NCI-H526 treated with DMSO at 0.1 percent for 48 hours (cell line): ENCODE measurements at places on chromosomes 1 and 21.

- DNase-seq, result no peak
Measured at GRCh38 chr1:70142075-70142474, 63.3 kb downstream of the LRRC40 start.

- no peak for DNase-seq
Measured at GRCh38 chr21:38675182-38675824, 130.4 kb upstream of the ETS2 start.

- DNase-seq, result no peak
Measured at GRCh38 chr1:230332061-230332460, 94.1 kb downstream of the PGBD5 start.

GRCh38 chr21:33394260-33394659 is 9.0 kb upstream of the IFNGR2 start:
- no peak for DNase-seq

GRCh38 chr1:5119366-5120234 is 465.2 kb downstream of the AJAP1 start:
- no peak for DNase-seq

DNA sequence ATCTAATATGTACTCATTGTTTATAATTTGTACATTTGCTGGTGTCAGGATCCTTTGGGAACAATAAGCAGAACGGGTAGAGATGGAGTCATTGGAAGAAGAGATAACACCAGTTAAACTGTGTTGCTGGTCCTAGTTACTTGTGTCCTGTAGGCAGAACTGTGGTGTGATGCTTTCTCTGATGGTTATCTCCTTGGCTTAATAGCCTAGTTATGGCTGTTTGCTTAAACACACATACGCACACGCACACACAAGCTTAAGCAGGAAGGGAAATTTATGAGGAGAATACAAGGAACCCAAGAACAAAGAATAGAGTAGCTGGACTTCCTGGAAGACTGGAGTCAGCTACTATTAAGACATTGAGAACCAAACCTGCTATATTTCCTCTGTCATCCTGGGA is 5.7 kb upstream of the PKN2 start:
- peak; percentile 83 for DNase-seq

GRCh38 chr1:186605762-186606350 is 74.4 kb downstream of the PTGS2 start:
- DNase-seq, result peak; percentile 78

DNA sequence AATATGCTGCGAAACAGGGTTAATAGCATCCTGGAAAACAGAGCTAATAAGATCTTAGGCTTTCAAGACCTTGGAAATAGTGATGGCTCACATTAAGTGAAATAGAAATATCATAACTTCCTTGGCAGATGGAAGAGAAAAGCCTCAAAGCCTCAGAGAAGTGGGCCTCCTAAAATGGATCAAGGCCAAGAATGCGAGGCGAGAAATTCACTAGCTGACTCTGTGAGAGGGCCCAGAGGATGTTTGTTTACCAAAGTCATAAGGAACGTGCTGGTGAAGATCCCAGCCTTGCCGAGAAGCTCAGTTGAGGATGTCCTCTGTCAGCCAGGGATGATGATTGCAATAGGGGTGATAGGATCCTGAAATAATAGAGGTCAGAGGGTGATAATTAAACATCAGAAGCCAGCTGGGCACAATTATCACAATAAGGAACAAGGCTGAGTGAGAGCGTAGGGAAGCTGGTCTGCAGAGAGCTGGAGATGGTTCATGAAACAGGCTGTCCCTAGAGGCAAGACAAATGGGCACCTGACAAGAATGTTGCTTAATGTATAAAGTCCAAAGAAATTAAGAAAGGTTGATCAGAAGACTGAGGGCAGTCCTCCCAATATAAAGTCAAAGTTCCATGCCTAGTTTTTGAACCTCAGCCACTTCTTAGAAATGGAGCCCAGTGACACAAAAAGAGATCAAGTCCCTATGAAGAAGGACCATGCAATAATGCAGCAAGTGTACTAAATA is 101.7 kb upstream of the COG2 start:
- no peak for DNase-seq

GRCh38 chr1:42996384-42996970 is 37.8 kb upstream of the SLC2A1 start:
- no peak for DNase-seq

DNA sequence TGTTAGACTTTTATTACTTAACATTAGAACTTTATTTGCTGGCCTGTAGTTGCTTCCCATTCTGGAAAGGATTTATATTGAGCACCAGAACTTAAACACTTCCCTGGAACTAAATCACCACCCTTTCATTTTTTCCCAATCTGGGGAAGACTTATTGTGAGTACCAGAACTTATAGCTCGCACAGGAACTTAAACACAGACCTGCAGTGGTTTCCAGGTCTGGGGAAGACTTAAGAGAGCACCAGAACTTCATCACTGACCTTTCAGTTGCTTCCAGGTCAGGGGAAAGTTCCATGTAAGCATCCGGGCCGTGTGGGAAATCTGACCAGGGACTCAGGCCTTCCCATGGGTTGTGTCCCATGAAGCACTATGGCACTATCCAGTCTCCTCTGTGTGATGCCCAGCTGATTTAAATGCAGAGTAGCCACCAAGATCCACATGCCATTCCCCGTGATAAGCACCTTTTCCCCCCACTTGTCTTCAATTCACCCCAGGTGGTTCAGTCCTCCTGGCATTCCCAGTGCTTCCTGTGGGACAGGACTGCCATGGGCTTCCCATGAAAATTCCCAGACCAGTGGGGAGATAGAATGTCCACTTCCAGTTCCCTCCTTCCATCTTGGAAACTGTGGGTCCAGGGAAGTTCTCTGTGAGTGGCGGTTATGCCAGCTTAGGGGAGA is 48.9 kb downstream of the C4BPA start:
- no peak for DNase-seq

DNA sequence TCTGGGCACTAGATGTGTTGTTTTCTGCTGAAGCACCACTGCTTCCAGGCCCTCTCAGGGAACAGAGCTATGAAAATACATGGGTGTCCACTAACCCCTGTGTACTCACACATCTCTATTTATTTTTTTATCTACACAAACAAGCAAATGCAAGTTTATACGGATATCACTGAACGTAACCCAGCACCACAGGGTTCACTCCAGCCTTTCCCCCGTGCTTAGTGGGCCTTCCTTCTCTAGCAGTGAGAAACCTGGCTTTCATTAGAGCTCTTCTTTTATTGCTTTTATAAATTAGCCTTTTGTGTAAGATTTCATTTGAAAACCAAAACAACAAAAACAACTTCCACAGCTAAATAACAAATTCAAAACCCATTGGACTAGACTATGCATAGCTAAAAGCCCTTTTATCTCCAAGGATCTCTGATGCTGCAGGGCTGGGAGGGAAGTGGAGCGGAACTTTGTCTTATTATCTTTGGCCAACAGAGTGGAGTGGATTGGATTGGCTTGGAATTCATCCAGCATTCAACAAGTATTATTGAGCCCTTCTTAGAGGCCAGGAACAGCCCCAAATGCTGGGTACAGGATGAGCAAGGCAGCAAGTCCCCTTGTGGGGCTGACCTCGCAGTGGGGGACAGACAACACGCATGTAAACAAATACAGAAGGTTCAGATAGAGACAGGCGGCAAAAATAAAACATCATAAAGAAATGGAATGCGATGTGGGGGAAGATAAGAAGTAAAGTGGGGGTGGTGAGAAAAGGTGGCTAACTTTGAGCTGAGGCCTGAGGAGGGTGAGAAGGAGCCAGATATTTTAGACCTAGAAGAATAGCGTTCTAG is 371.8 kb upstream of the POU3F1 start:
- DNase-seq, result no peak

DNA sequence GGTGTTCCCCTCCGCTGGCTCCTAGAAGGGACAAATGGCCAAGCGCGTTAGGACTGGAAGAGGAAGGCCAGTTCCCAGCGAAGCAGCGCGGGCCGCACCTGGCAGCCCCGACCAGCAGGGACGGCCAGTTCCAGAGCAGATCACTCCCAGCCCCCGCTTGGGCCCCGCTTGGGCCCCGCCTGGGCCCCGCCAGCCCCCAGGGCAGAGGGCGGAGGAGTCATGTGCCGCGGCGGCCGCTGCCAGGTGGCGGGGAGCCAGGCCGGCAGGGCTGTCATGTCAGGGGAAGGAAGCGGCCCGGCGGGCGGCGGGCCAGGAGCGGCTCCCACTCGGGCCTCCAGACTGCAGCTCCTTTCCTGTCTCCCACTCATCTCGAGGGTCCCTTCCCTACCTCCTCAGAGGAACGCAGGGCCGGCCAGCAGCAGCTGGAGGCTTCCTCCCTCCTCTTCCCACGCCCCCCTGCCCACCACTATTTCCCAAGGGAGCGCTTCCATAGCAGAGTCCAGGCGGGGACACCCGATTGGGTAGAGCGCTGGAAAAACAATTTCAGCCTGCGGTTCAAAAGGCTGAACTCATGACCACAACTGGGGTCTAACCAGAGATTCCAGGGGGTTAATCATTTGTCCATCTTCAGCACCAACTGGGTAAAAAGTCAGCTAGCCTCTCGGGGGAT is 16.5 kb downstream of the ZNF697 start:
- peak; percentile 62 for DNase-seq

GRCh38 chr1:197553281-197553680 is 222.0 kb downstream of the DENND1B start:
- DNase-seq, result no peak

- no peak for DNase-seq
Measured at GRCh38 chr1:13737398-13737797, 37.4 kb downstream of the PRDM2 start.

DNA sequence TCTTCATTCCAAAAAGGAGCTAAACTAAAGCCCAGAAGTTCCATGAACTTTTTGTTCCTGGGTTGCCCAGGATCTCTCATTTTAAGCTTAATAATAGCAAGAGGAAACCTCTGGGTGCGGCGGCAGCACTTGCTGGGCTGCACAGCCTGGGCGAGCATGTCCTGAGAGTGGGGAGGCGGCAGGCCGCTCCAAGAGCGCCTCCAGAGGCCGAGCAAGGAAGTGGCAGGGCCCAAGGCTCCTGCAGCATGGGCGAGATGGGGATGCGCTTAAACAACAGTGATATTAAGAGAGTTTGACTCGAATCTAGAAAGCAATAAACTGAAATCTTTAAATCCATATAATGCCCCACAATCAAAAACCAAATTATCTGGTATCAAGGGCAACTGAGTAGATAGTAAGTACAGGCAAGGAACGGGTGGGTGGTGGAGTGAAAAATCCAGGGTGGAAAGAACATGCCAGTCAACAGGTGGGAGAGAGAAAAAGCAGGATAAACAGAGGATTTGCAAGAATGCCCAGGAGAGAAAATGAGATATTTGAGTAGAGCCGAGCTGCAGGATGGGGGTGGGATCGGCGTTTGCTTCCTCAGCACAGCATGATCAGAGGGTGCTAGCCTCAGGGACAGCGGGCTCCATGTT is 14.1 kb upstream of the TNR start:
- no peak for DNase-seq

DNA sequence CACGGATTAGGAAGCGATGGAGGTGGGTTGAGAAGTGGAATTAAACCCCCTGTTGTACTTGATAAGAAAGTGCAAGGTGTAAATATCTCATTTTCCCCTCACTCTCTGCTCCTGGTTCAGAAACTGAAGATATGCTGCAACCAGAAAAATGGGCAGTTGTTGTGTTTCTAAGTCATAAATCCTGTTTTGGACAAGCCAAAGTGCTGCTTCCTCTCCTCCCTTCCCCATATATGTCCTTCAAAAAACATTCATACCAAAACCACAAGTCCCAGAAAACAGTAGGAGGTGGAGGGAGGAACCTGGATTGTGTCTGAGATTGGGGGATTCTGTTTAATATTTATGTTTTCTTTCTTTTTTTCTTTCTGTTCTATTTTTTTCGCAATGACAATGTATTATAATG is 13.6 kb upstream of the ZNF362 start:
- DNase-seq, result no peak

- DNase-seq, result no peak
Measured at GRCh38 chr1:48675251-48675650, 101.4 kb downstream of the BEND5 start.

GRCh38 chr1:172402878-172403569 is 17.5 kb upstream of the C1orf105 start:
- no peak for DNase-seq

GRCh38 chr1:61141288-61142042 is 59.1 kb downstream of the NFIA start:
- DNase-seq, result no peak

DNA sequence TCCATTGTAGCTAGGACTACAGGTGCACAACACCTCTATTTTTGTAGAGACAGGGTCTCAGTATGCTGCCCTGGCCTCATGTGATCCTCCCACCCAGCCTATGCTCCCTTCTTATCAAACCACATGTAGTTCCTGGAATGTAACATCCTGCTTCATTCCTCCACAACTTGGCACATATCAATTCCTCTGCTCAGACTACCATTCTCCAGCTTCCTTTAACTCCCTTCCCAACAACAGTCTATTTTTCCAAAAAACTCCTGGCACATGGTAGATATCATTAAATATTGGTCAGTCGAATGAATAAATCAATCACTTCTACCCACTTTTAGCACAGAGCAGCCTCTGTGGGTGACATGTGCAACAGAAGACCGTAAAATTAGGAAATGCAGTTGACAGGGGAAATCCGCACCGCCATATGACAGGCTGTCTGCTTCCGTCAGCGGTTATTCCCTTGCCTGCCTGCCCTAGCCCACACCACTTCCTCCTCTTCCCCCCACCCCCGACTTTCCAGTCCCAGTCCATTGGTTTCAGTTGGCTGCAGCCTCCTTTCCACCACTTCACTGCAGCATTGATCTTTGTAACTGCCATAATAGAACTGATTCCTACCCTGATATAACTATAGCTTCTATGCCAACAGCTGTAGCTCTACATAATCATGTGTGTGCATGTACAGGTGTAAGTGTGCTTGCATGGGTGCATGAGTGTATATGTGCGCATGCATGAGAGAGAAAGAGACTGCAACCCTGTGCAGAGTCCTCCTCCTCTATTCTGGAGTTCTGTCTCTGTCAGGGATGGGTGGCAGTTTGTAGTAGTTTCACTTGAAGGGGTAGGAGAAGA is 6.8 kb upstream of the AKR1A1 start:
- no peak for DNase-seq

DNA sequence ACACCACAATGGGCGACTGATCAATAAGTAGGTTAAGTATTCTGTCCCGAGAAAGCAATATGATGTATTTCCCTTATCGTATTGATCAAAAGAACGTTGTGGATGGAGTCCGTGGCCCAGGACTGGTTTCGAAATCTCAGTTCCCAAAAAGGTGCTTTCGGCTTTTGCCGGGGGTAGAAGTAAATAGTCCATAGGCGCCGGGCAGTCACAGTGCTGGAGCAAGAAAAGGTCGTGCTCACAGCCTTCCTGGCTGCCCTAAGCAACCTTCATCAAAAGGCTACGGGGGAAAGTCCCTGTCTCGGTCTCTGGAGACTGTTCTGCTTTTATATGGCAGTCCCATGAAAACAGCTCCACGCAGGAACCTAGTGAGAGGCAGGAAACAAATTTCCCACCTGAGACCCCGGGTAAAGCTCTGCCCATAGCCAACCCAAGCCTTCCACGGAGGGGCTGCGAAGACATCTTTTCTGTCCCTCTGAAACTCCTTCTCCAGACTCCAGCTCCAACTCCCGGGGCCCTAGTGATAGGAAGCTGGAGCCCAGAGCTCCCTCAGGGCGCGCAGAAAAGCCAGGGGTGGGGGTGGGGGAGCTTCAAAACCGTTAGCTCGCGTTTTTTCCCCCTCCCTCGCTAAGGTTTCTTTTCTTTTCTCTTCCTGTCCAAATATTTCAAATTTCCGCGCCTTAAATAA is 7.0 kb downstream of the CDKN2C start:
- no peak for DNase-seq
